Upper lobe of left lung (tissue), 6 donors: ENCODE measurements at places on chromosomes 2 and 18.

- DNase-seq = no peak
Measured at GRCh38 chr2:229526951-229527350, 187.4 kb downstream of the DNER start.

DNA sequence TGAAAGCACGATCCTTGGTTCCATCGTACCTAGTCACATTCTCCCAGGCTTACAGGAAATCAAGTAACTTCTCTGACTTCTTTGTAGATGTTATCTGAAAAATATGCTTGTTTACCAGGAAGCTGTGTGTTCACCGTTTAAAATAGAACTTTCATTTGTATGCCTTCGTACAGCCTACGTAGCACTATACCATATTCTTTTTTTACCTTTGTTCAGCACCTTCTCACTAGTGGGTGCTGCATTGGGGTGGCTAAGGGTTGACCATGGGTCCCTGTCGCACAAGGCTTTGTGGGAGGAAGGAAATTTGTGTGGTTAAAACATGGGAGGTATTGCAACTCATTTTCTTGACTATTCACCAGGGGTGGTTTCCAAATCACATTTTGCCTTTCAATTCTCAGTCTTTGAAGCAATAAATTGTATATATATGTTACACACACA is 16.6 kb downstream of the MALT1 start:
- no peak for DNase-seq

DNA sequence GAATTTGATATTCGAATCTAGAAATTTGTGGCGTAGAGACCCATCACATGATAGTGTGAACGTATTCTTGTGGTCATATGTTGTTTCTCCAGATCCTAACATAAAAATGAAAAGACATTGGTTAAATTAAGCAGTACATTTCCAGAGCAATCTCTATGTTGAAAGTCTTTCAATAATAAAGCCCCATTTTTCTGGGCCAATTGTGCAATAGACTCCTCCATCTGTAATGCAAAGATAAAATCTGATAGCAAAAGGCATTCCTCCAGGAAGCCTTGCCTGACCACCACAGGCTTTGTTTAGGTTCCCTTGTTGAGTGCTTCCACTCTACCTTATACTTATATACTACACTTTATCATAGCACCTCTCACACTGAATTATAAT is 31.3 kb downstream of the APOB start:
- no peak for DNase-seq

GRCh38 chr2:106316915-106317314 is 122.8 kb upstream of the UXS1 start:
- no peak for DNase-seq

- no peak for DNase-seq
Measured at GRCh38 chr2:173599821-173600359, 245.2 kb downstream of the CDCA7 start.

- peak; percentile 78 for DNase-seq
Measured at GRCh38 chr2:45992021-45992740, 305.0 kb upstream of the EPAS1 start.

DNA sequence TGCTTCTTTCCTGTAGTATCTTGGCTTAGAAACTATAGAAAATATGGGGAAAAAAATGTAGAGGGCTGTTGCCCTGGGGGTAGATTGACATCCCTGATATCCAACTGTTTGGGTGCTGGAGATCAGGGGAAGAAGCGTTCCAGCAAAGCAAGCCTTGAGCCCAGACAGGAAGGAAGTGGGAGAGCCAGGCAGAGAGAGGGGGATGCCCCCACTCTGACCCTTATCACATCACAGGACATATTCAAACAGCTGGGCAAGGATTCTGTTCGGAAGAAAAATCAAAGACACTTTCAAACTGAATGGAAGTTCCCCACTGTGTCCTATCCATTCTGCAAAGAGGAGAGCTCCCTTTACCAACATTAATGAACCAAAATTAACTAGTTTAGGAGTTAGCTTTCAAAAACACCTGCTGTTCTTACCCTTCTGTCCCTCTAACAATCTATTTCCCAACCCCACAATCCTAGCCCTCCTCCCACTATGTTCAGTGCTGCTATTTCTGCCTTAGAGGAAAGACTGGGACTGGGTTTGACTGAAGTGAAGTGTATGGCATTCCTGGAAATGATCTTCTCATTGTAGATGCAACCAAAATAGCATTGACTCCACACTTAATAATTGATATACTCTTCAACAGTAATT is 16.9 kb upstream of the KCNG3 start:
- no peak for DNase-seq

GRCh38 chr2:237540223-237540775 is 26.1 kb upstream of the PRLH start:
- DNase-seq = no peak

DNA sequence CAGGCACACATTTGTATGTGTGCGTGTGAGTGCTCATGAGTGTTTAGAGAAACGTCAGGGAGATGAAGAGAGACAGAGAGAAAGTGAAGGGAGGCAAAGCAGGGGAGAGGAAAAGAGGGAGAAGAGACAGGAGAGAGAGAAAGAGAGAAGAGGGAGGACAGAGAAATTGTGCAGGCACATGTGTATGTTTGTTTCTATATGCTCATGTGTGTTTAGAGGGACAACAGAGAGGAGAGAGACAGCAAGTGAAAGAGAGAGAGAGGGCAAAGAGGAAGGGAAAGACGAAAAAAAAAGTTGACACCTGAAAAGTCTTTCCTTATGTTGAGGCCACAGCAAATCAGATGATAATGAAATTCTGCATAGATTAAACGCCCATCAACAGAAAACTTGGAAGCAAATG is 541.1 kb downstream of the TNS1 start:
- no peak for DNase-seq

- DNase-seq = peak; percentile 37
Measured at GRCh38 chr2:216404010-216404618, 8.2 kb upstream of the SMARCAL1 start.

GRCh38 chr18:58635891-58636290 is 7.0 kb upstream of the ALPK2 start:
- DNase-seq = no peak

GRCh38 chr2:29108225-29108624 is 7.0 kb upstream of the CLIP4 start:
- DNase-seq = no peak

DNA sequence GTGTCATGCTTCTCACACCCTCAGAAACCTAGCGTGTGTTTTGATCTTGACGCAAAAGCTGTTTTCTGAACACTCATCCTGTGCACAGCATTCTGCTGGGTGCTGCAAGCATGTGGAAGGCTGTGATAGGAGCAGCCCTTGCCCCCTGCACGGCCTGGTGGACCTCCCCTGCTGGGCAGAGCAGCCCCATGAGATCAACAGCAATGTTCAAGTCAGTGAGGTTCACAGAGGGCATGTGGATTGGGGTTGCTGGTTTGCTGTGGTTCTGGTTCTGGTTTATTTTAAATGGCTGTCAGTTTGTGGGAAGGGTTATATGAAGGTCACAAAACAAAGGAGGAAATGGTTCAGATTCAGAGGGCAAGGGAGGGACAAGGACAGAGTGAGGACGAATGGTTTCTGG is 71.3 kb downstream of the SOWAHC start:
- no peak for DNase-seq

- no peak for DNase-seq
Measured at GRCh38 chr2:195590861-195591205, 66.2 kb upstream of the SLC39A10 start.

- no peak for DNase-seq
Measured at GRCh38 chr2:133053541-133053940, 383.5 kb upstream of the LYPD1 start.

GRCh38 chr2:177419274-177419673 is 26.7 kb downstream of the AGPS start:
- DNase-seq = no peak

- DNase-seq = no peak
Measured at GRCh38 chr2:151649400-151649799, 84.9 kb downstream of the NEB start.

- no peak for DNase-seq
Measured at GRCh38 chr2:212930556-212931260, 220.7 kb downstream of the IKZF2 start.

- DNase-seq = no peak
Measured at GRCh38 chr18:41461114-41461513, 493.9 kb upstream of the PIK3C3 start.

- DNase-seq = no peak
Measured at GRCh38 chr2:98445177-98445682, 572 bp downstream of the INPP4A start.

DNA sequence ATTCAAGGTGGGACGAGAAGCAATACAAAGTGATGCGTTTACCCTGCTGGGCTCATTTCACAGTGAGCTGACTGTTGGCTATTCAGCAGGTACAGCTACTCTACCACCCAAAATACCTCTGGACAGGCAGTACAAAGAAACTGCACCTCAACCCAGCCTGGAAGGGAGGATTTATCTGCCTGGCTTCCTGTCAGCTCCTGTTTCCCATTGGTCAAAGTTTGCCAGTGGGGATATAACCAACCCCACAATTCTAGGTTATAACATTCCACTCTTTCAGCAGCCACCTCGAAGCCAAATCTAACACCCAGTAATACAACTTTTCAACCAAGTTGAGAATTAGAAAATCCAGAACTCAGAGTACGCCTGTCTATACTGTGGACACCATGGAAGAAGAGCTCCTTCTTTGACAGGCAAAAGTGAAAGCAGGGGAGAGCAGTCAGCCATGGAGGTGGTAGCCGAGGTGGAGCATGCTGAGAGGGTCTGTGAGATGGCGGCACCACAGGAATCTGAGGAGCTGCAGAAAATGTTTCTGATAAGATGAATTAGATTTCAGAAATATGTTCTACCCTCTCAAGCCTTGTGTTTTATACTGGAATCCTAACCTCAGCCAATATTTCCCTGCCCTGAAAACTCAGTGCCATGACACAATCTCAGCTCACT is 10.8 kb downstream of the DUSP19 start:
- DNase-seq = no peak

DNA sequence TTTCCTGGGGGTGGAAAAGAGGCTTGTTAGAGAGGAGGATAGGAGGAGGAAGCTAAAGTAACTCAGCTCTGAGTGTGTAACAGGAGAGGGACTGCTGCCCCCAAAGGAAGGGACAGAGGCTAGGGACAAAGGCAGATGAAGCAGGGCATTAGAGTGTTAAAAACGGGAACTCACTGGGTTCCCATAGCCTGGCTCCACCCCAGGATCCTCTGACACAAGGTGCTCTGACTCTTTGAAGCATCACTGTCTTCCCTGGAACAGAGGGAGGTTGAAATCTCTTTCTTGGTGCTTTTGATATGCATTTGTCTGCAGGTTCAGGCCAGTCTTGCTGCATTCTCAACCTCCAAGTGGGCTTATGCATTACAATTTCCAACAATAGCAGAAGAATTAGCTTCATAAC is 22.9 kb downstream of the IL36A start:
- DNase-seq = no peak

GRCh38 chr18:32815881-32816280 is 43.1 kb upstream of the KLHL14 start:
- no peak for DNase-seq

GRCh38 chr2:148887350-148888002 is 12.4 kb downstream of the KIF5C start:
- no peak for DNase-seq

GRCh38 chr2:134393075-134393461 is 139.2 kb downstream of the MGAT5 start:
- no peak for DNase-seq

- no peak for DNase-seq
Measured at GRCh38 chr2:170774074-170774473, 3.9 kb downstream of the ERICH2 start.

GRCh38 chr2:11907190-11907589 is 160.8 kb downstream of the LPIN1 start:
- DNase-seq = no peak

- DNase-seq = no peak
Measured at GRCh38 chr2:156792242-156792840, 356.2 kb downstream of the GPD2 start.

GRCh38 chr2:189500456-189501160 is 59.3 kb downstream of the WDR75 start:
- no peak for DNase-seq

DNA sequence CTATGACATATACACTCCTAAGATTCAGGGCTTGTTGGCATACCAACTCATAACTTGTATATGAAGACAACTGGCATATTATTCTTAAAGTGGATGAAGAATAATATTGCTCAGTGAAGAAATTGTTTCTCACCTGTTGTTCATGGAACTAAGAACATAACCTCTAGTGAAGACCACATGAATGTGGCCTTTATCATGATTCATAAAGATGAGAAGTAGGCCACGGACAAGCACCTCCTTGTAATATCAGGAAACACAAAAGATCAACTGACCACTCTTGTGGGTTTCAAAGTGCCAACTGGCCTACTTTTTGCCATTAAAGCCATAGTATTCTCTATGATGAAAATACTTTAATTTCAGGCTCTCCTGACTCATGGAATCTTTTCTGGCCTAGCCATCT is 407.4 kb downstream of the GRB14 start:
- DNase-seq = no peak

DNA sequence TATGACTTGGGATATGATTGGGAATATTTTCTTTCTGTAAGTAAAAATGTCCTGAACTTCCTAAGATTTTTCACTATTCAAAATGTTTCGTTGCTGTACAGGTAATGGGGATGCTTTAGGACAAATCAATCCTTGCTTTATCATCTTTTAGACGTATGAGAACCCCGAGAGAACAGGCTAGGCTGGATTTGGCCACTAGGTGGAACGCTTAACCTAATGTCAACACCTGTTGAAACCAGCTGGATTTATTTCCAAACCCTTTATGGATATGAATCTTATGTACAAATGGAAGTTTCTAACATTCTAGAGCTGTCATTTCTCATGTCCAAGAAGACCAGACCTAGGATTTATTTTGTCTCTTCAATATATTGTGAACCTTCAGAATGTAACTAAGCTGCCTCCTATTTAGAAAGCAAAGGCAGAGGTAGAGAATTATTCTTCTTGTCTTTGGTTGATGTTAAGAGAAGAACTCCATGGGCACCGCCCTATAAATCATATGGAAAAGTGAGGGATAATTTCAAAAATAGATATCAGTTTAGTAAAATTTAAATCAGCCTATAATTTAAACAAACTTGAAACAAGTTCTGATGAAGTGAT is 96.7 kb downstream of the PMAIP1 start:
- no peak for DNase-seq

GRCh38 chr18:71252351-71252865 is 963.6 kb downstream of the SOCS6 start:
- no peak for DNase-seq

DNA sequence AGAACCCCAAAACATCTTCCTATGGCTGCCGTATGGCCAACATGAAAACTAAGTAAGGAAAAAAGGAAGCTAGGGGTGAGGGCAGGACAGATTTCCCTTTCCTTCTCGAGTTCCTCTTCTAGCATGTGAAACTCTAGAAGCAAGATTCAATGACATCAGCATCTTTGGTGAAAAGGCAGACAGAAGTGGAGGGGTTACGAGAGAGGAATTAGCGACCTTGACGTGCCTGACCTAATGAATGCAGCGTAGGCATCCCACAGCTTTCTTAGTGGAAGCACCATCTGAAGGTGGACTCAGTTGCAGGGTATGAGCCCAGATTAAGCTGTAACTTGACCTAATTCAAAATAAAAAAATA is 47.9 kb upstream of the PELI1 start:
- DNase-seq = no peak

- DNase-seq = peak; percentile 26
Measured at GRCh38 chr2:152099367-152100050, 665 bp upstream of the CACNB4 start.
